T-helper 22 cell (primary cell): ENCODE measurements at places on chromosomes 7 and 10.

GRCh38 chr10:78041170-78042057 lies 7.8 kb downstream of the RPS24 start:
- DNase-seq, result no peak

GRCh38 chr7:100353685-100354330 lies 4.1 kb upstream of the PILRB start:
- no peak for DNase-seq

DNA sequence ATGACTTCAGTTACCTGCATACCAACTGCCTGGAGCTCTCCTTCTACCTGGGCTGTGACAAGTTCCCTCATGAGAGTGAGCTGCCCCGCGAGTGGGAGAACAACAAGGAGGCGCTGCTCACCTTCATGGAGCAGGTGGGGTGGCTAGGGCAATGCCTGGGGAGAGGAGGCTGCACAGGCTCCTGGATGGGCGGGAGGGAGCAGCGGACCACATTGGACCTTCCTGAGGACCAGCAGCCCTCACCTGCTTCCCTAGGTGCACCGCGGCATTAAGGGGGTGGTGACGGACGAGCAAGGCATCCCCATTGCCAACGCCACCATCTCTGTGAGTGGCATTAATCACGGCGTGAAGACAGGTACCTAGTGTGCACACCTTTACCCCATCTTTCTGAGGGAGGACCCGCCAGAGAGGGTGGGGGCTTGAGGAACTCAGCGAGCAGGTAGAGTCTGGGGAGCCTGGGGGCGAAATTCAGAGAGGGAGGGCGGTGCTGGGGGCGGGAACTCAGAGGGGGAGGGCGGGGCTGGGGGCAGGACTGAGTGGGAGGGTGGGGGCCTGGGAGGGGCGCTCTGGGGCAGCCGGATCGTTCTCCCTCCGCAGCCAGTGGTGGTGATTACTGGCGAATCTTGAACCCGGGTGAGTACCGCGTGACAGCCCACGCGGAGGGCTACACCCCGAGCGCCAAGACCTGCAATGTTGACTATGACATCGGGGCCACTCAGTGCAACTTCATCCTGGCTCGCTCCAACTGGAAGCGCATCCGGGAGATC lies 9.0 kb downstream of the AEBP1 start:
- no peak for DNase-seq

DNA sequence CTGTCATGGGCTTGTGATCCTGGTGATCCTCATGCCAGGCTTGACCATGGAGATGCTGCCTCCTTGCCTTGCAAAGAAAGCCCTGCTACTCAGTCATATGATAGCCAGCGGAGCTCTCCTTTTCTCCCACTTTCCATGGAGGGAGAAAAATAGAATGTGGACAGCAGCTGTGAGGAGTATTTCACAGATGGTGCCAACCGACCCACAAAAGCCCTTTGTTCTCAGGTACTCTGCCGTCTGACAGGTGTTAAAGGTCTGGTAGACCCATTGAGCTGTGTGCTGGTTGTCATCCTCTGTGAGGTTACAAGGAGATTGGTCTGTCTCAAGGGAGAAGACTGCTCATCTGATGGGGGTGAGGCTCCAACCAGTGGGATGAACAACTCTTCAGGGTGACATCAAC lies 29.5 kb upstream of the COBL start:
- DNase-seq, result no peak

DNA sequence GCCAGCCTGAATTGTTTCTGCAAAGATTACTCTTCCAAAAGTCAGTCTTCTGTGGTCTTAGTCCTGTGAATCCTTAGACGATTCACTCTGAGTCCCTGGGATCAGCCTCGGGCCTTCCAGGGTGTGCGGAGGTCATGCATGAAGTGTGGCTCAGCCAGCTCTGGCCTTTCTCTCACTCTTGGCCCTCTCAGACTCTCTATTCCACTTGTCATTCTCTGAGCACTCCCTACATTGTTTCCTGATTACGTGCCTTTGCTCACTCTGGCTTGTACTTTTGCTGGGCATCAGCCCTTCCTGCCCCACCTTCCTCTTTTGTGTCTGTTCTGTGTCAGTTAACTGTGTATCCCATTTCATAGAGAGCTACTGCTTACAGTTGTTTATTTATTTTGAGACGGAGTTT lies 36.0 kb downstream of the CCNY start:
- DNase-seq, result no peak

DNA sequence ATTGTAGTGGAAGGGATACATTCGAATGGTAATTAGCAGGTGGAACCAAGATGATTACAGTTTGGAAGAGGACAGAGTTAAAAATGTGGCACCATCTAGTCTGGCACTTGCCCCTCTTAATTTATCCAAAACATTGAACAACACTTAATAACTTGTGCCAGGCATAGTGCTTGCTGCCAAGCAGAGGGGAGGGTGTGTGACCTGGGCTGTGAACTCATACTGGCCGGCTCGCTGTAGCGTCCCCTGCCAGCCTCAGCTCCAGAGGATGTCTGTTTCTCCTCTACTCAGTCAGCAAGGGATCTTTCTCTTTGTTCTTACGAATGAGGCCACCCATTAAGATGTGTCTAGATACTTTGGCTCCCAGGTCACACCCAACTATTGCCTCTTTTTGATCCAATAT lies 179.4 kb upstream of the INHBA start:
- DNase-seq, result no peak

DNA sequence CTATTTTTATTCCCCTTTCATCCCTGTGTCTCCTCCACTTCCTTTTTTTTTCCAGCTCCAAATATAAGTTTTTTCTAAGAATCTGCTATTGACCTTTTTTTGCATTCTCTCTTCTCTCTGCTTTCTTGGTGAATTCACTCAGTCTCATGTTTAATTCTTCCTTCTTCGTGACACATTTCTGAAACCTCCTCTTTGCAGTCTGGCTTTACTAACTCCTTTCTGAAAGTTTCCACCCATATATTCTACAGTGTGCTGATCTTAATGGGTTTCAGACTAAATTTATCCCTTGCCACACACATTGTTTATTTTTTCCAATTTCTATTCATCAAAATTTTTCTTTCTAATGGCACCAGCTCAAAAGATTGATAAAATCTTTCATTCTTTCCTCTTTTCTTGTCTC lies 47.8 kb upstream of the CALD1 start:
- no peak for DNase-seq

DNA sequence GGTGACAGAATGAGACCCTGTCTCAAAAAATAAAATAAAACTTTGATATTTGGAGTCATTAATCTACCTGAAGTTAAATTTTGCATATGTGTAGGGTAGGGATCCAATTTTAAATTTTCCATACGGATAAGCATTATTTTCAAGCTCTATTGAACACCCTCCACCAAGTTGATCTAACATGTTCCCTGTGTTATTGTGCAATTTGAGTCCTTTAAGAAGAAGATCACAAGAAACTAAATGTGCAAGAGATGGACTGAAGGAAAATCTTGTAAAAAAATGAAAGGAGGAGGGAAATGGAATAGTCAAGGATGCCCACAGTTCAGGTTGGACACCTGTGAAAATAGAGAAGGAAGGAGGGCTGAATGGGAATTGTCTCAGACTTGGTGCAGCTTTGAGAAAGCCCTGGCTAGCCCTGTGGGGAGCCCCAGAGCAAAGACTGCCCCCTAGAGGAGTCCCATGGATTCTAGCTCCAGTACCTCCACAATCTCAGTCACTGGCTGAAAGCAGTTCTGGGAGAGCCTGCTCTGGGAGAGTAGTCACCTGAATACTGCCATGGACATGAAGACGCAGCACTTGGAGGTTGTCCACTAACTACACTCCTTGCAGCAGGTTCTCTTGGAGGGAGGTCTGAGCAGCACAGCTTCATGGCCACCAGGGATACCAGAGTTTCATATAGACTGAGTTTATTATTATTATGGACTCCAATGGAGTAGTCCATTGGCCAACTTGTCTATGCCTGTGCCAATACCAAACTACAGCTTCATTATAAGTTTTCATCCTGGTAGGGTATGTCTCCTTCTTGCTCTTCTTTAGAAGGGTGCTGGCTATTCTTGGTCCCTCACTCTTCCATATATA lies 5.7 kb upstream of the TIAL1 start:
- DNase-seq, result no peak

- DNase-seq, result no peak
Measured at GRCh38 chr7:95772771-95773581, 622 bp downstream of the DYNC1I1 start.

- DNase-seq, result no peak
Measured at GRCh38 chr7:149598721-149599308, 101.2 kb upstream of the ZNF746 start.

GRCh38 chr7:108634036-108634435 lies 64.4 kb downstream of the DNAJB9 start:
- DNase-seq, result no peak

GRCh38 chr7:78057571-78057970 lies 259.0 kb downstream of the PHTF2 start:
- no peak for DNase-seq

- no peak for DNase-seq
Measured at GRCh38 chr7:116185956-116186355, 24.4 kb upstream of the TES start.

DNA sequence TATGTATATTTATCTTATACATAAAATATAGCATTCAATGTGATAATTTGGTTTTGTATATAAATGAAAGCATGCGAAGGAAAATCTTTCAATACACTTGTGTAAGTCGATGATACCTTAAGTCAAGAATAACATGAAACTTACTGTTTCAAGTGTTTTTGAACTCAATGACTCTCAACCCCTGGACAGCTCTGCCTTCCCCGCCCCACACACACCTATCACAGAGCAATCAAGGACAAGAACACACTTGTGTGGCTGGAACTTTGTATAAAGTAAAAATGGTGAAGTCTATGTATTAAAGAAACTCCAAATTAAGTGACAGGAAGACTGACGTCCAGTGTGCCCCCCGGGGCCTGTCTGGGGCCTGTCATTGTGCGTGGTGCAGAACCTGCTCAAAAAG lies 478.6 kb upstream of the AKR1E2 start:
- no peak for DNase-seq

DNA sequence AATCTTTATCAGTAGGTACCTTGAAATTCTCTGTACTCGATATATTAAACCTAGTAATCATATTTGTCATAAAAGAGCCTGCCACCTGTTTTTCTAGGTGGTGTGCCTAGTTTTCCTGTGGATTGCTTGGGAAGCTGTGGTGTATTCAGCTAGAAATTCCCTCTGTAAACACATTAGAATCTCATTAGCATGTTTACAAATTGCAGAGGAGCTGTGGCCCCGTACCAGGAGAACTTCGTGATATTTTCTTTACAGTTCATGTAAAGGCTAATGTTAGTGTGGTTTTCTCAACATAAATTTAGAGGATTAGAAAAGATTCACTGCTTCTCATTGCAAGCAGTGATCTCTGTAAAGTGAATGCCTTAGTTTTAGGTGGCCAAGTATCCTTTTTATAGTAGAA lies 144.7 kb downstream of the CCSER2 start:
- DNase-seq, result no peak

GRCh38 chr10:13393640-13394039 lies 45.5 kb upstream of the SEPHS1 start:
- no peak for DNase-seq

GRCh38 chr7:93176992-93177580 lies 28.9 kb upstream of the SAMD9L start:
- DNase-seq, result no peak

DNA sequence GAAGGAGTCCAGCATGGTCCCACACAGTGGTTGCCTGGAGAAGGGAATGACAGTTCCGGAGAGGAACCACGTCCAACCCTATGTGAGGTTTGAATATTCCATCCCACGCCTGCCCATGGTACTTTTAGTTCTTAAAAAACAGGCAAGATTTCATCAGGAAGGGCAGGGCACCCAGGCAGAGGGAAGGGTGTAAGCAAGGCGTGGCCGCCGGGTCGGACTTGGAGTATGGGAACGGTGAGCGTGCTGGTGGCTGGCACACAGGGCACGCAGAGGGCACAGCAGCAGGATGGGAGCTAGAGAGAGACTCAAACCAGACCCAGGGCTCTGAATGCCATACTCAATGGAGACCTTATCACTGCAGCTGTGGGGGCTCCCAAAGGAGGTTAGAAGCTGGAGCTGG lies 34.3 kb downstream of the FAM53B start:
- DNase-seq, result no peak

- no peak for DNase-seq
Measured at GRCh38 chr7:123714296-123715080, 34.3 kb downstream of the WASL start.

DNA sequence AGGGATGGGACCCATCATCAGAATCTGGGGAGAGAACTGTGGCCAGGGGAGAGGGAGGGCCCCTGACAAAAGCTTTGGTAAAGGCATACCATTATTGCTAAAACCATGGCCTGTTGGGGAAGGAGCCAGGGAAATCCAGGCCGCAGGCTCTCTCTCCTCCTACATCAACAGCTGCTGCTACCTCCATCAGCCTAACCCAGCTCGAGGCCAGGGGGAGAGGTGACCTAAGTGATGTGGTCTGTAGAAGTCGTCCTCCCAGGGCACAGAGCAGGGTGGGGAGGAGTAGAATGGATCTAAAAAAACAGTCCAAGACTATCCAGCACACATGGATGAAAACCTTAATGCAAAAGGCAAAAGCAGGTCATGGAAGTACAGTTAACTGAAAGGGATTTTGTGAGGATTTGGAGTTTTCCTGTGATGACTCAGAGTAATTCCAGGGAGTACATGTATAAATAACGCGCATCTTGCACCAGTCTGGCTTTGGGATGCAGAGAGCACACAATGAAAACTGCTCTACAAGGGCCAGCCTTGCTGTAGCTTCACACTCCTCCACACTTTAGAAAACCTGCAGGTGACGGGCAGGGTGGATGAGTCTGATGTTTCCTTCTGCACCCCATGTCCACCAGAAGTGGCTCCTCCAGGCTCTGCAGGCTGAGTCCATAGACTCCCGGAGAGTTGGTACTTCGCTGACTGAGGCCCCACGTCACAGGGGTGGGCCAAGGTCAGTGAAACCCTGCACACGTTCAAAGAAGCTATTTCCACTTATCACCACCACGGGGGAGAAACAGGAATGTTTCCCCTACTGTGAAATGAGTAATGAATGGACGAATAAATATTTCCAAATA lies 38.5 kb upstream of the MSMB start:
- no peak for DNase-seq

GRCh38 chr7:132879579-132879978 lies 202.3 kb downstream of the CHCHD3 start:
- DNase-seq, result no peak

- DNase-seq, result no peak
Measured at GRCh38 chr7:48094861-48095293, 5.8 kb downstream of the UPP1 start.

DNA sequence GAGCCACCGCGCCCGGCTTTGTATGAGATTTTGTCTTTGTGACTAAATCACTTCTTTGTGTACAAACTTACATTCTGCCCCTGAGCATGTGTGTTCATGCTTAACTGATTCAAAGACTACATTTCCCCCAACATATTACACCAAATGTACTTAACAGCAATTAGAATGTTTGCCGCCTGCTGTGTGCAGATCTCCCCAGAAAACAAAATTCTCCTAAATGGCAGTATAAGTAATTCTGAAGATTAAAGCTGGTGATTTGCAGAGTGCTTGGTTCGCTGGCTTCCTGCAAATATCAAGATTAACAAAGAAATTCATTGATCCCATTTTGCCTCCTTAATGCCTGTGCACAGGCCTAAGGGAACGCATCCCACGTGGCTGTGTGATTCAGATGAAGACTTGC lies 230.3 kb downstream of the GALNT17 start:
- no peak for DNase-seq

GRCh38 chr7:114949231-114949630 lies 27.3 kb downstream of the MDFIC start:
- DNase-seq, result no peak

GRCh38 chr10:19828278-19829049 lies 12.2 kb downstream of the PLXDC2 start:
- DNase-seq, result no peak

- DNase-seq, result no peak
Measured at GRCh38 chr10:99467236-99467999, 37.0 kb upstream of the GOT1 start.

- no peak for DNase-seq
Measured at GRCh38 chr10:62121187-62121530, 147.5 kb downstream of the RTKN2 start.
